ENCODE measurements at places on chromosomes 13 and 19. TPM values are rescaled to one million over a fixed set of nuclear protein-coding genes. Genes with fewer than 3 reads are reported as not detected.

GRCh38 chr19:10010247-10010691 is at the start of gene COL5A3:
Gene COL5A3, minus strand, starts transcription at chr19:10010504. Its CDS starts 119 bp downstream, at chr19:10010385.
- no peak for DNase-seq

DNA sequence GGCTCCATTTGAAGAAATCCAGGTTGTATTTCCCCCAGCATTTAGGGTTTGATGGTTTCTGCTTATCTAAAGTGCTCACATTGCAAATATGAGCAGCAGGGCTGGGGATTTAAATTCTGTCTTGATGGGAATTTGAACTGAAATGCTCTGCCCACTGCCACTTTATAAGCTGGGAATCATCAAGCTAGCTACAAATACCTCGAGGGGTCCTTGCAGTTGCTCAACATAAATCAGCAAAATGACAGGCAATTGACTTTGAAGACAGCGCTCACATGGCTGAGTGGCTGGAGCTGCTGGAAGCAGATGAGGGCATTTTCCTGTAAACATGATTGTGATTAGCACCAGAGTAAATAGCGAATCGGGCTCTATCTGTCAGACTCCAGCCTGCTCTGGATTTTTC is 39.4 kb upstream of the MEDAG start:
- DNase-seq = no peak

DNA sequence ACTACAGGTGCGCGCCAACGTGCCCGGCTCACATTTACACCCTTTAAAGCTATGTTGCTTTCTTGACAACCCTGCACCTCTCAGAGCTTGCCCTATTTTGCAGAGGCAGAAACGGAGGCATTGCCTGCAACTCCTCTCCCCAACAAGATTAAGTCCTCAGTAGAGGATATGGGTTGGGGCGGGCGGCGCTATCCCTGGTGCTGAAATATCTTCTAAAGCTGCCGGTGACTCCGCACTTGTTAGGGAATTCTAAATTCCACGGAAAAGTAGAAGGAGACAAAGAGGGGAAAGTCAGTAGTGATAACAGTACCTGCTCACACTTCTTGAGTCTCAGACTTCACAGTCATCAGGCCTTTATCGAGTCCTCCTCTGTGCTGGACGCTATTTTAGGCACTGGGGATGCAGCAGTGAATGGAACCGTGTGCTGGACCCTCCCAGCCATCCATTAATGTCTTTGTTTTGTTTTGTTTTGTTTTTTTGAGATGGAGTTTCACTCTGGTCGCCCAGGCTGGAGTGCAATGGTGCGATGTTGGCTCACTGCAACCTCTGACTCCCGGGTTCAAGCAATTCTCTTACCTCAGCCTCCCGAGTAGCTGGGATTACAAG is 18.0 kb downstream of the SLC5A5 start:
- peak; percentile 72 for DNase-seq

- no peak for DNase-seq
These were observed 17.3 kb upstream of the OVOL3 start for GRCh38 chr19:36093687-36094086.

GRCh38 chr19:55324662-55325061 is 479 bp downstream of the TMEM150B start:
- DNase-seq = no peak

- peak; percentile 62 for DNase-seq
These were observed 20.3 kb downstream of the LYL1 start for GRCh38 chr19:13082192-13083007.

GRCh38 chr19:793806-794205 is 3.4 kb upstream of the PTBP1 start:
- DNase-seq = no peak

DNA sequence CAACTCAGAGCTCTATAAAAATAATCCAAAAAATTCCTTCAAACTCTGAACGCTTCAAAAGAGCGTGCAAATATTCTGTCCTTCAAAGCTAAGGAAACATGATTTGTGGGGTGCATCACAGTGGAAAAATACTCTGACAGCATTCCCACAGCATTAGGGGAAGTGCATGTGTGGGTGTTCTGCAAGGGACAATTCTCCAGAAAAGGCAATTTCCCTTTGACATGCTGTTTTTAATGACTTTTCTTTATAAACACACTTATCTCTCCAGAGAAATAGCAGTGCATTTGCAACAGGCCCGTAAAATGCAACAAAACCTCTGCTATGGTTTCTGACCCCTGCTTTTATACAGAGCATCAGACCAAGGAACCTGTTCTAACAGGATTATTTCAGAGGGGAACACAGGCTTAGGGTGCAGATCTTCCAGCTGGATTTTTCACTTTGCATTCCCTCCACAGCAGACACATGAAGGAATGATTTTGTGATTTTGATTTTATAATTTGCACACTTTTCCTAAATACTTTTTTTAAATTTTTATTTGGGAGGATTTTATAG is 42.6 kb downstream of the KL start:
- no peak for DNase-seq

- DNase-seq = peak; percentile 81
These were observed 10.4 kb upstream of the GPR32 start for GRCh38 chr19:50759886-50760285.

- DNase-seq = no peak
These were observed 1.5 kb downstream of the SMAD9 start for GRCh38 chr13:36918246-36919131.

DNA sequence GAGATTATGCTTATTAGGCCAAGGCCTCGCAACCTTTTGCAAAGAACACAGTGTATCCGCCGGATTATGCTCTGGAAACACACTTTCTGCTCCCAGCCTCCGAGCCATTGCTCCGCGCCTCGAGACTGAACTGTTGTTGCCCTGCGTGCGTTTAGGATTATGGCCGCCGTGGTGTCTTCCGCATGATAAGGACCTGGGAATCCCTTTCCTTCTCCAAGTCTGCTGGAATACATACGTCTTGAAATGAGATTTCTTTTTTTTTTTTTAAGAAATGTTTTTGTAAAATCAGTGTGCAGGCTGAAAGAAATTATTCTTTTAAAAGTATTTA is 89.8 kb upstream of the SOX1 start:
- DNase-seq = no peak

DNA sequence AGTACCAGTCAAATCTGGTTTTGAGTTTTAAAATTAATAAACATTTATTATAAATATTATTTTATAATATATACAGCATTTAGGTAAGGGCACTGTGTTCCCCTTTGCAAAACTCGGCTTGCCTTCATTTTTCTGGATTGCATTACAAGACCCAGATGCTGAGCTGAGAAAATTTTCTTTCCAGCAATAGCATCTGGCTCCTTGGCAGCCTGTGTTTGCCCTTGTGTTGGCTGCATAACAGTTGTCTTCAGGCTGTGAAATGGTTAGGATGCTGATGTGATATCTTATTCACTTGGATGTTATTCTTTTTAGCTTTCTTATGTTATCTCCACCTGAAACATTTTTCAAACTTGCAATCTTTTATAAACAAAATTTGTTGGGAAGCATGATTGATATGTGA is 784.4 kb downstream of the DACH1 start:
- no peak for DNase-seq

Gene RFC3
- 144 TPM for total RNA-seq

Gene CASP14
- total RNA-seq = not detected

Gene ERICH6B
- total RNA-seq = not detected

Gene ETFB
- total RNA-seq = 231 TPM

Gene FARP1
- not detected for total RNA-seq
